ENCODE measurements at places on chromosomes 3 and 15.

- no peak for DNase-seq
Observed at GRCh38 chr15:27254055-27254454, 283.1 kb downstream of the GABRG3 start.

- no peak for DNase-seq
Observed at GRCh38 chr15:79886124-79886523, 10.7 kb downstream of the MTHFS start.

DNA sequence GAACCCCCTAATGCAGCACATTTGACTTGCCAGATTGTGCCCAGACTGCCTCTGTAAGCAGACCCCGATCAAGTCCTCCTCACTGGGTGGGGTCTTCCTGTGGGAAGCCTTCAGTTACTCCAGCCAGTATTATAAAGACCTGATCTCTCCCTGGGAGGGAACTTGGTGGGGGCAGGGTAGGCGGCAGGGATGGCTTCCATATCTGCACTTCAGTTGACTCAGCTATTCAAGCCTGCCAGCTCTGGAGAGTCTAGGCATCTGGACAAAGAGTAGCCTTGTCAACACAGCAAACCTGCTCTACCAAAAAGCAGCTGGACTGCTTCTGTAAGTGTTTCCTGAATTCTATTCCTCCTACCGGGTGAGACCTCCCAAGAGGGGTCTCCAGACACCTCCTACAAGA is 21.0 kb upstream of the SLC25A38 start:
- no peak for DNase-seq

DNA sequence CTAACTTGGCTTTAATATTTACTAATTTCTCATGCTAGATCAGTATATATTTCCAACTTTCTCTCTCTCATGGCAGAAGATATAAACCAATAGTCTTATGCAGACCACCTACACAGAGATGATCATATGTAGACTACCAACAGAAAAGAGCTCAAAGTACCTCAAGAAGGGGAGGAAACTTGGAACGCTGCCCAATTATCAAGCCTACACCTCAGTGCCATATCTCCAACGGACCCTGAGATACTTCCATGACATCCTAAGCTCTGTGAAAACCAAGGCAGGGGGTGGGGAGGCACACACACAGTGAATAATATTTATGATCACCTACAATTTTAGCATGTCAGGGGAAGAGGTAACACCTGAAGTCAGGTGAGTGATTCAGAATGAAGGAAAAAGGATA is 100.6 kb downstream of the STAG1 start:
- no peak for DNase-seq

GRCh38 chr15:69143756-69144436 is 16.5 kb upstream of the GLCE start:
- DNase-seq = no peak

- no peak for DNase-seq
Observed at GRCh38 chr3:177431525-177432176, 234.4 kb upstream of the TBL1XR1 start.
